ENCODE measurements at places on chromosomes 16 and 17. TPM values are rescaled to one million over a fixed set of nuclear protein-coding genes. Genes with fewer than 3 reads are reported as not detected.
A peak's percentile ranks its signal among the peaks of the same experiment; 100 is the strongest.

- H3K4me3 ChIP-seq: no peak overlapping the region
- H3K27me3 ChIP-seq: no peaks in the 10 kb centered on the region
- H3K27ac ChIP-seq: no peak overlapping the region
- no peaks in the 10 kb centered on the region for H3K4me1 ChIP-seq
Observed at GRCh38 chr16:58042001-58042885, 16.7 kb downstream of the MMP15 start.

Gene PRR35
- not detected for total RNA-seq

GRCh38 chr17:44558710-44559633 is 1.7 kb downstream of the FZD2 start:
- H3K4me1 ChIP-seq: peaks cover 50% of the 10 kb centered on the region
- H3K27me3 ChIP-seq: no peaks in the 10 kb centered on the region
- no peak for DNase-seq

DNA sequence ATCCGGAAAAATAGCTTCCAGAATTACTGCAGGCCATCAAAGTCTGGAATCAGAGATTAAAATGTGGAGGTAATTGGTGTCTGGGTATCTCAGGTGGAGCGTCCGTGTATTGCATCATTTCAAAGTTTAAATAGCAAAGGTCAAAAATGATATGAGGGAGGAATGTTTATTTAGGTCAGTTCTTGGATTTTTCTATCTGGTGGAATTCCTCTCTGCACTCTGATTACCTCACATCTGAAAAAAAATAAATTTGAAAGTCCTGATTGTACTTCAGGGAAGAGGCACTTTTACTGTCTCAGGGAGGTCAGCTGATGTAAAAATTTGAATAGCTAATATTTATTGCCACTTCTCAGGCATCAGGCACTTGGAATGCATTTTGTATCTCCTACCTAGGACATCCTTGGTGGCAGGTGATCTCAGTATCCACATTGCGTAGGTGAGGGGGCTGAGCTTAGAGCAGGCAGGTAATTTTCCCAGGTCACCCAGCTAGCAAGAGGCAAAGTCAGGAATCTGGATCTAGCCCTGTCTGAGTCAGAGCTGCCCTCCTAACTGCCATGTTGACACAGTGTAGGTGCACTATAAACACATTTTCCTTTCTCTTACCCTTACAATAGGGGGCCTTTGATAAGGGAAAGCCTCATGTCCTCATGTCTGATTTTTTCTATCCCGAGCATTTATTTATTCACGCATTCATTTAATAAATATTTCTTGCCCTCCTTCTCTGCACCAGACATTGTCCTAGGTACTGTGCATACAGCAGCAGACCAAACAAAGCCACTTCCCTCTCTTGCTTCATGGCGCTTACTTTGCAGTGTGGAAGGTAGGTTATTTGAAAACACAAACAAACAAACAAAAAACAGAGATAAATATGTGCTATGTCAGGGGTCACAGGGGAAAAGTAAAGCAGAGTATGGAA is 454.3 kb downstream of the HAPSTR1 start:
- no peaks in the 10 kb centered on the region for H3K36me3 ChIP-seq
- no peaks in the 10 kb centered on the region for H3K4me1 ChIP-seq
- DNase-seq: no peak
- H3K4me3 ChIP-seq: no peak overlapping the region
- no peaks in the 10 kb centered on the region for H3K27me3 ChIP-seq

Gene KRT33A
- total RNA-seq: not detected

DNA sequence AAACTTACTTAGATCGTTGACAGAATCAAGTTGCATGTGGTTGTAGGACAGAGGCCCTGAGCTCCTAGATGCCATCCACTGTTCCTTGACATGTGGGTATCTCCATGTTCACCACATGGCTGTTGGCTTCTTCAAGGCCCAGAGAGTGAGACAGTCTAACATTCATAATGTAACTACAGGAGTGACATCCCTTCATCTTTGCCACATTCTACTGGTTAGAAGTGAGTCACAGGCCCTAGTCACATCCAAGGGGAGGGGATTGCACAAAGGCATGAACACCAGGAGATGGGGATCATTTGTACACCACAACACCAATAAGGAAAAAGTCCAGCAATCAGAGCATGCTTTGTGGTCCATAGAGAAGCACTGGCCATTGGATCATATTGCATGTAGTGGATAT is 56.6 kb downstream of the WSCD1 start:
- no peaks in the 10 kb centered on the region for H3K27me3 ChIP-seq
- no peaks in the 10 kb centered on the region for H3K4me1 ChIP-seq
- no peak overlapping the region for H3K4me3 ChIP-seq
- no peaks in the 10 kb centered on the region for H3K36me3 ChIP-seq
- no peak overlapping the region for H3K27ac ChIP-seq

- H3K4me3 ChIP-seq: no peak overlapping the region
- H3K27ac ChIP-seq: no peak overlapping the region
- no peak for DNase-seq
- no peaks in the 10 kb centered on the region for H3K27me3 ChIP-seq
- no peaks in the 10 kb centered on the region for H3K4me1 ChIP-seq
Observed at GRCh38 chr16:59971264-59971663, 1237.1 kb upstream of the GOT2 start.

DNA sequence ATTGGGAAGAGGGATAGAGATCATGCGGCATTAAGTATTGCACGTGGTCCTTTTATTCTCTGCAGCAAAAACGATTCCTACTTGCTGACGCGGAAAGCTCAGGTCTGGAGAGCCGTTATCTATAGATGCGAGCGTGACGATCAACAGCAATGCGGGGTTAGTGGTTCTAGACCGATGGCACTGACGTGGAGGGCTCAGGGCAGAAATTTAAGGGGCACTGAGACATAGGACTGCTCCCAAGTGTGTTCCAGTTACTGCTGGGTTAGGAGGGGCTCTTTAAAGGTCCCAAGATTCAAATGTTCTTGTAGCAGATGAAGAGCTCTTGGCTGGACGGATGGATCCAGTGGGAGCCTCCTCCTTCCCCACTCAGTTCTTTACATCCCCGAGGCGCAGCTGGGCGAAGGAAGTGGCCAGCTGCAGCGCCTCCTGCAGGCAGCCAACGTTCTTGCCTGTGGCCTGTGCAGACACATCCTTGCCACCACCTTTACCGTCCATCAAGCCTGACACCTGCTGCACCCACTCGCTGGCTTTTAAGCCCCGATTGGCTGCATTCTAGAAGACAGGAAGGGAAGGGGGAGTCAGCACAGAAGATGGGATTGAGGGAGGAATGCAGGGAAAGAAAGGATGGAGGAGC is 732 bp upstream of the EXOSC6 start:
- H3K27ac ChIP-seq: no peak overlapping the region
- H3K36me3 ChIP-seq: peaks cover 72% of the 10 kb centered on the region
- H3K4me1 ChIP-seq: peaks cover 25% of the 10 kb centered on the region
- no peak for DNase-seq
- H3K4me3 ChIP-seq: no peak overlapping the region
- no peaks in the 10 kb centered on the region for H3K27me3 ChIP-seq

Gene CDH8
- total RNA-seq: not detected

GRCh38 chr16:67149276-67150046 is 1.3 kb downstream of the B3GNT9 start:
- peaks cover 25% of the 10 kb centered on the region for H3K4me1 ChIP-seq
- no peak overlapping the region for H3K27ac ChIP-seq
- H3K36me3 ChIP-seq: peaks cover 67% of the 10 kb centered on the region
- no peaks in the 10 kb centered on the region for H3K27me3 ChIP-seq
- no peak for DNase-seq
- peak overlapping the region; percentile 70 for H3K4me3 ChIP-seq

GRCh38 chr17:48455791-48456190 is 25.8 kb upstream of the SKAP1 start:
- no peak overlapping the region for H3K4me3 ChIP-seq
- no peaks in the 10 kb centered on the region for H3K4me1 ChIP-seq
- H3K36me3 ChIP-seq: no peaks in the 10 kb centered on the region
- H3K27ac ChIP-seq: no peak overlapping the region

DNA sequence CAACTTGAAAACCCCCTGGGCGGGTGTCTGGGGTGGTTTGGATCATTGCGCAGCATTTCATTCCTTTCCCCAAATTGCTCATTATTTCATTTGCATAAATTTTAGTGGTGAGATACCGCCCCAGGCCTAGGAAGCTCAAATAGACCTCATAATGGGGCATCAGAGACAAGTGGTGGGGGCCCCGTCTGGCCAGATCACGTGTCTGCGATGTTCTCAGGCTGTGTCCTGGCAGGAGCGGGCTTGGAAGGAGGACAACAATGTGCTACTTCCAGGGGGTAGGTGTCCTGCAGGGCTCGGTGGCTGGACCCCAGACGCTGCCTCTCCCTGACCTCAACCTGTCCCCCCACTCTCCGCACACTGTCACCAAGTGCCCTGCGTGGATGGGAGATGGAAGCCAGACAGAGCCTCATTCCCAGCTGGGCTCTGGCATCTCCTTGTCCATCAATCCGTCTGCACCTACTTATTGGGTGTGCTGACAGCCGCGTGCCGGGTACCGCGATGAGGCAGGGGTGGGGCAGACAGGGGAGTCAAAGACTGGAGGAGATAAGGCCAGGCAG is 116.9 kb downstream of the NTN1 start:
- no peak overlapping the region for H3K27ac ChIP-seq
- H3K4me3 ChIP-seq: no peak overlapping the region
- H3K4me1 ChIP-seq: peaks cover 13% of the 10 kb centered on the region
- no peaks in the 10 kb centered on the region for H3K27me3 ChIP-seq
- no peak for DNase-seq
- H3K36me3 ChIP-seq: no peaks in the 10 kb centered on the region

Gene EVPLL
- not detected for total RNA-seq

DNA sequence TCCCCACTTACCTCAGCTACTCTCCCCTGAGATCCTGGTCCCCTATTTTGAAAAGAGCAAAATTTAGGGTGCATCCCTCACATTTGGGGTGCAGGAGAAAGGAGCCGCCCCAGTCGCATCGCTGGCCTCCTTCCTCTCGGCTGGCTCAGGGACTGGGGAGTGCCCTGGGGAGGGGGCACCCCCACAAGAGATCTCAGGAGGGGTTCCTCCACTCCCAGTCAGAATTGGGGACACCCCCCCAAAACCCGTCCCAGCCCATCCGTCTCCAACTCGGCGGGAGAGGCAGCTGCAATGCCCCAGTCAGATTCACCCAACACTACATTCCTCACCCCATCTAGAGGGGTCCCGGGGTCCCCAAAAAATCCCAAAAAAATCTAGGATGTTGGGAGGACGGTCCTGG is 3.5 kb upstream of the BCL6B start:
- DNase-seq: no peak
- H3K27ac ChIP-seq: peak overlapping the region; percentile 61
- no peak overlapping the region for H3K4me3 ChIP-seq
- no peaks in the 10 kb centered on the region for H3K27me3 ChIP-seq
- H3K36me3 ChIP-seq: peaks cover 7% of the 10 kb centered on the region
- H3K4me1 ChIP-seq: peaks cover 34% of the 10 kb centered on the region

Gene IKZF3
- under 0.01 TPM for total RNA-seq

DNA sequence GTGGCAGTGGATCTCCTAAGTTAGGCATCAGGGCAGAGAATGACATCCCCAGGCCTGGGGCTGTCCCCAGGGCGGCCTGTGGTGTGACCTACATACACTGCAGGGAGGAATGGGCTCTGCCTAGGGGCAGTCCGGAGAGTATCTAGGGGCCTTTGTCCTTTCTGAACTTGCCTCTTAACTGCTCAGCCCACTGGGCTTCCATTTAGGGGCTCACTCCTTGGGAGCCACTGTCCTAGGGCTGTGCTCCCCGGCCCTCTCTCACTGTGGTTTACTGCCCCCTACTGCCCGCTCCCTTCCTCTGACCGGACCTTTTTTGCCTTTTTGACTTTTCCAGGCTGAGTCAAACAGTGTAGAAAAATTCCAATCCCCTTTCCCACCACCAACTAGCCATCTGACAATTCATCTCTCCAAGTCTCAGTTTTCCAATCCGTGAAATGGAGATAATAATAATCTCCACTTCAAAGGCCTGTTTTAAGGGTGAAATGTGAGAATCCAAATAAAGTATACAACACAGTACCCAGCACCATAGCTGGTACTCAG is 66.8 kb downstream of the DNAH3 start:
- H3K36me3 ChIP-seq: no peaks in the 10 kb centered on the region
- no peak overlapping the region for H3K27ac ChIP-seq
- no peaks in the 10 kb centered on the region for H3K4me1 ChIP-seq
- no peak overlapping the region for H3K4me3 ChIP-seq
- peak; percentile 54 for DNase-seq

GRCh38 chr16:68377667-68378393 is 67.0 kb downstream of the PRMT7 start:
- no peak overlapping the region for H3K4me3 ChIP-seq
- DNase-seq: no peak
- no peak overlapping the region for H3K27ac ChIP-seq

- no peaks in the 10 kb centered on the region for H3K36me3 ChIP-seq
- H3K4me3 ChIP-seq: no peak overlapping the region
- no peaks in the 10 kb centered on the region for H3K4me1 ChIP-seq
- no peak overlapping the region for H3K27ac ChIP-seq
- 0 out of 2 replicates have a peak, but pooled peaks cover 2% of the 10 kb centered on the region for H3K27me3 ChIP-seq
Observed at GRCh38 chr16:57688487-57688986, 6.1 kb upstream of the DRC7 start.

- peaks cover 15% of the 10 kb centered on the region for H3K36me3 ChIP-seq
- DNase-seq: no peak
- peaks cover 22% of the 10 kb centered on the region for H3K4me1 ChIP-seq
- peak overlapping the region; percentile 75 for H3K4me3 ChIP-seq
Observed at GRCh38 chr16:89491238-89491869, 993 bp upstream of the ANKRD11 start.

GRCh38 chr17:21392266-21392665 is 16.1 kb downstream of the KCNJ12 start:
- no peaks in the 10 kb centered on the region for H3K4me1 ChIP-seq
- H3K36me3 ChIP-seq: no peaks in the 10 kb centered on the region
- no peak for DNase-seq
- H3K4me3 ChIP-seq: no peak overlapping the region
- H3K27ac ChIP-seq: no peak overlapping the region

Gene LHX1
- total RNA-seq: not detected

Gene EEF2K
- total RNA-seq: 11.2 TPM

- DNase-seq: no peak
- no peak overlapping the region for H3K4me3 ChIP-seq
- H3K27me3 ChIP-seq: no peaks in the 10 kb centered on the region
- H3K4me1 ChIP-seq: peaks cover 4% of the 10 kb centered on the region
- H3K36me3 ChIP-seq: peaks cover 24% of the 10 kb centered on the region
Observed at GRCh38 chr16:53156516-53156915, 101.7 kb downstream of the CHD9 start.

Gene C17orf107
- 0.18 TPM for total RNA-seq

DNA sequence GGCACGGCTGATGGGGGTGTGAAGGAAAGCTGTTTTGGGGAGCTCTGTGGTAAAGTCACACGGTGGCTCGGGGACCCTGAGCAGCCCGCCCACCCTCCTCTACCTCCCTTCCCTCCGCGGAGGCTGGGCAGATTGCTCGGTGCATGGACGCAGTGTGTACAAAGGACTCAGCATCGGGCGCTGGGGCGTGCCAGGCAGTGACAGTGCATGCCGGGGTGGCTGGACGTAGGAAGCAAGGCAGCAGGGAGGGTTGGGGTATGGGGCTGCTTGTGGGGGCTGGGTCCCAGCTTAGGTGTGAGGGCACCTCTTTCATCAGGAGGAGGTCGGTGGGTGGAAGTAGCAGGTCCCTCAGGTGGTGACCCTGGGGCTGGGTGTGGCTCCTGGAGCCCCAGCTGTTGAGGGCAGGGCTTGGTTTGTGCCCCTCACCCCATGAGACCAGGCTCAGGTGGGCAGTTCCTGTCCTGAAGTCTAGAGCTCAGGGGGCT is 159.9 kb upstream of the GSE1 start:
- H3K4me3 ChIP-seq: no peak overlapping the region
- no peaks in the 10 kb centered on the region for H3K36me3 ChIP-seq
- no peak overlapping the region for H3K27ac ChIP-seq
- H3K4me1 ChIP-seq: peaks cover 32% of the 10 kb centered on the region
- no peaks in the 10 kb centered on the region for H3K27me3 ChIP-seq

- peaks cover 21% of the 10 kb centered on the region for H3K4me1 ChIP-seq
- H3K27ac ChIP-seq: no peak overlapping the region
- DNase-seq: no peak
- no peaks in the 10 kb centered on the region for H3K36me3 ChIP-seq
- no peaks in the 10 kb centered on the region for H3K27me3 ChIP-seq
Observed at GRCh38 chr16:17348042-17348783, 122.5 kb downstream of the XYLT1 start.

All from SJSA1 (cell line).